ENCODE measurements at places on chromosomes 5 and 9.

DNA sequence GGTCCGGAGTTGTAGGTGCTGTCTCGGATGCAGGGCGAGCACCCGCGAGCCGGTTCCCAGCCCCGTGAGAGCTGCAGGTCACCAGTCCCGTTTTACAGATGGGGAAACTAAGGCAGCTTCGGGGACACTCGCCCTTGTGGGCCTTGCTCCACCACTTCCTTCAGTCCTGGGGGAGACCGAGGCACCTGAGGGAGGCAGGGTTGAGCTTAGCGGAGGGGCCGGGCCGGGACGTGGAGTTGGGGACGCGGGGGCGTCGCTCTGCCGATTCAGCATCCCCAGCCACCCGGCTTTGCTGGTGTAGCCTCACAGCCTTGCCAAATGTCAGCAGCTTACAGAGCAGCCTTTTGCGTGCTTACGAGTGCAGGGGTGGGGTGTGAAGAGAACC lies 530 bp downstream of the BBLN start:
- no peak for DNase-seq

GRCh38 chr5:111236348-111236747 lies 12.2 kb downstream of the CAMK4 start:
- DNase-seq = no peak

GRCh38 chr5:73759771-73760170 lies 133.8 kb downstream of the ARHGEF28 start:
- DNase-seq = no peak

DNA sequence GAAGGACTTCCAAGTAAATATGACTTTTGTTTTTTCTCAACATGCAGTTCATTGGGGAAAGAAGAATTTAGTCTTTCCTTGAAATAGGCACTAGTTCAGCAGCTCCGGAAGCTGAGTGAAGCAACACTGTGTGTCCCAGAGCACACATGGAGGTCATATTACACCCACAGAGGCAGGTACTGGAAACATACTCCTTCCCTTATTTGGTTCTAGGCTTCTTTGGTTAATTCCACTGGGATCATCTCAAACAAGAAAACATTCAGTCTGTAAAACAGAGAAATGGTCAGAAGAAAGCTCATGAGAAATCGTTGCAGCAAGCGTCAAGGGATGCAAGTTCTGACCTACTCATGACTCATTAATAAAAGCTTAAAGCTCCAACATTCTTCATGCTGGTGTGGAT lies 175.1 kb upstream of the PCSK5 start:
- DNase-seq = no peak

DNA sequence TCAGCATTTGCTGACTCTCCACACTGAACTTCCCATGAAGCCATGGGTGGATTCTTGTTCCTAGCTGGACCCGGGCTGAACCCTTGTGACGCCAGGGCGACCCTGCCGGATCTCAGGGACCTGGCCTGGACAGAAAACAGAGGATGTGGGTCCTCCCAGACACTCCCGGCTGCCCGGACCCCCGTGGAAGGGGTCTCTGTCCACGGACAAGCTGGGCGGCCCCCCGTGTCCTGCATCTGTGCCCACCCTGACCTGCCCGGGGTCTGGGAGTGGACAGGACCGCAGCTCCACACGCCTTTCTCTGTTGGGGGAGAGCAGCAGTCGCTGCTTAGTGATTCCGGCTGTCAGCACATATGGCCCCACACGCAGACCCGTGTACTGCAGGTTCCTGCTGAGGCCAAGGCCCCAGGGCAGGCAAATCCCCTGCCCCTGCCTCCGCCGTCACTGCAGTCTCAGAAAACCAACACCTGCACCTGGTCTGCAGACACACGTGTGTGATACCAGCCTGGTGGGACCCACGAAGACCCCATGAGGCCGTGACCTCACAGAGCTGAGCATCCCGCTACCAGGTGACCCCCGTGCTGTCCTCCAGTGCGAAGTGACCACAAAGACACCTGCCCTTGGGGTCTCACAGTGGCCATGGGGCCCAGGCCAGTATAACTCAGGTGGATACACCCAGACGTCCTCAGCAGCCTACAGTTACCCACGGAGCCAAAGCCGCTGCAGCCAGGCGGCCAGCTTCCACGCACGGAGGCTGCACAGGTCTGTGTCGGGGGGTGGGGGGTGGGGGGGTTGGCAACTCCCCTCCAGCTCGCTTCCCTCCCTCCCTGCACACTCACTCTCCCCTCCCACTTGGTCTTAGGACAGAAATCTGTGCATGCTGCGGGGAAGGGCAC lies 50.6 kb downstream of the NKD2 start:
- no peak for DNase-seq

DNA sequence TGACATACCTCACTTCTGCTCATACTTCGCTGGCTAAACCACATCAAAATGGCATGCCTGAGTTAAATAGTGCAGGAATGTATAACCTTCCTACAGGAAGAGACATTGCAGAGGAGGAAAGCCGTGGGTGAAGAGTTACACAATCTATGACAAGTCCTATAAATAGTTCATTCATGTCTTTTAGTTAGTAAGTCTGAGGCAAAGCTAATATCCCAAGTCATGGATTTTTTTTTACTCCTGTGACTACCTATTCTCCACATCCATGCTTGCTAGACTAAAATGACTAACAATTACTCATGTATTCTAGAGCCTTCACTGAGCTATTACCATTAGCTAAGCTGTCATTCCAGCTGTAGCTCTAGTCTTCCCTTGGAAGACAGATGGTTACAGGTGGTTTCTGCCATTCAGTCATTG lies 391.3 kb downstream of the NR2F1-AS1 start:
- DNase-seq = no peak
